KBM-7 (cell line): ENCODE measurements at places on chromosomes 2 and 18.

- DNase-seq: no peak
These were observed 10.9 kb upstream of the PRKCE start for GRCh38 chr2:45640576-45640975.

DNA sequence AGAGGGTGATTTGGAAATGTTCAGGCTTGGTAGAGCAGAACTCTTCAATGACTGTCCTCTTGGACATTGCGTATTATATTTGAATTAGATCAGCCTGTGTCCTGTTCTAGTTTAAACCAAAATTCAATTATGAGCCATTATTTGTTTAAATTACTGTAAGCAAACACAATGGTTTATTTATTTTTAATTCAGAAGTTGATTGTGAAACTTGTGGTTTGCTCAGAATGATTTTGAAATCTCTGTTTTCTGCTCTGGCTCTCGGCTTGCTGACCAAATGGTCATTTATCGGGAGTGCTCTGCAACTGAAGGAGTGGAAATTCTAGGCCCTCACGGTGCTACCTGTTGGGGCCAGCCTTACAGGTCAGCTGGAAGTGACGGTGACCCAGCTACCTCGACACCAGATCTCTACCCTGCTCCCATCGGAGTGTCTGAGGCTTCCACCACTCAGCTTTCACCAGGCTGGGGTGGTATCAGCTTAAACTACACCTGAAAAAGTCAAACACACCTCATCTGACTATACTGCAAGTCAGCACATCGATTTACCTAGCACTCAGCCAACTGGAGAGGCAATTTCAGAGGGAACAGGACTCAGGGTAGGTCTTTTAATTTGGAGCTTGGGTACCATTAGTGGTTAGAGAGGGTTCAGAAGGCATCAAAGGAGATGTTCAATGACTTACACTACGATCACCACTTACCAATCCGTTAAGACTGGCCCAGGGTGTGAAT lies 36.8 kb upstream of the GPD2 start:
- no peak for DNase-seq

GRCh38 chr18:27808683-27809082 lies 368.2 kb downstream of the CDH2 start:
- DNase-seq: peak; percentile 1

GRCh38 chr2:110680709-110681108 lies 2.8 kb upstream of the BUB1 start:
- DNase-seq: no peak

DNA sequence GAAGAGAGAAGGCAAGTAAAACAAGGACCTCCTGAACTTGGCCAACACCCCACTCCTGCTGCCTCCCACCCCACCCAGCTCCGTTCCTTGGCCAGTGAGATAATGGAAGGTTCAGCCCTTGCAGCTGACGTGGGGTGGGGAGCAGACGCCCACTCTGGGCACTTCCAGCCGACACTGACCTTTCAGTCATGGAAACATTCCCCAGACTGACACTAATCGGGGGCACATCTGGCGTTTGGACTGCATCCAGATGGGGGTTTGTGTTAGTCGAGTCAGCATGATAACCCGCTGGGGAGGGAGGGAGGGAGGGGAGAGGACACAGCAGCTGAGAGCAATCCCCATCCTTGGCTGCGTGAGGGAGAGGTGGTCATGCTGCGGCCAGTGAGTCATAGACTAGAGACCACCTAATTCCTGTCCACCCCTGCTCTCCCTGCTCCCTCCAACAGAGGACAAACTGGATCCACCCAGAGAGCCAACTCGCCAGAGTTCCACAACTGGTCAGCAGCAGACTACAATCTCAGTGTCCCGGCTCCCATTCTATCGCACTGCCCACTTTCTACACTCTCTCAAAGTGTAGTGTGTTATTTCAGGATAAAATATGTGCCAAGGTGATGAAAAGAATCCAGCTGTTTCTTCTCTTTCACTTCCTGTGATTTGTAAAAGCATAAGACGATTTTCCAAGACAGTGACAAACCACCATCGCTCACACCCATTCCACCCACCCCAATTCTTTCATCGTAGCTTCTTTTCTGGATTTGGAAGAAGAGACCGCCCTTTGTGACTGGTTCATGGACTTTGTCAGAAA lies 115.4 kb upstream of the PKDCC start:
- DNase-seq: no peak

- DNase-seq: no peak
These were observed 349.2 kb downstream of the ADCYAP1 start for GRCh38 chr18:1253827-1254226.
